NCI-H1436 treated with DMSO at 0.1 percent for 48 hours (cell line): ENCODE measurements at places on chromosomes 4 and X.
A peak's percentile ranks its signal among the peaks of the same experiment; 100 is the strongest.

GRCh38 chrX:152824841-152825374, 5.6 kb downstream of the CETN2 start:
- DNase-seq: no peak

GRCh38 chrX:66994729-66995128, 355.9 kb upstream of the EDA2R start:
- DNase-seq: no peak

DNA sequence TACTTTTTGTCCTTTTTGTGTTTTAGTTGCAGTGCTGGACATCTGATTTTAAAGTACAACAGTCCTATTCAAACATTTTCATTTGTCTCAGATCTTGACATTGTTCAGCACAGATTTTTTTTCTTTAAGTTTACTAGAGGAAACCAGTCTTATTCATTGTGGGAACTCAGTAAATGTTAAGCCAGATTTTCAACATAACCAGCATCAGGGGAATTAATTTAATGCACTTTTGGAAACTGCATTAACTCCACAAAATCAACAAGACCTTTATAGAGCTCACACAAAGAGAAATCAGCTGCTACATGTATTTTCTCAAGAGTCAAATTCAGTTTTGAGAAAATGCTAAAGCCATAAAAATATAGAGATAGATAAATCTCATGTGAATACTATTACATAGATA, 9.9 kb downstream of the CPE start:
- peak; percentile 69 for DNase-seq

DNA sequence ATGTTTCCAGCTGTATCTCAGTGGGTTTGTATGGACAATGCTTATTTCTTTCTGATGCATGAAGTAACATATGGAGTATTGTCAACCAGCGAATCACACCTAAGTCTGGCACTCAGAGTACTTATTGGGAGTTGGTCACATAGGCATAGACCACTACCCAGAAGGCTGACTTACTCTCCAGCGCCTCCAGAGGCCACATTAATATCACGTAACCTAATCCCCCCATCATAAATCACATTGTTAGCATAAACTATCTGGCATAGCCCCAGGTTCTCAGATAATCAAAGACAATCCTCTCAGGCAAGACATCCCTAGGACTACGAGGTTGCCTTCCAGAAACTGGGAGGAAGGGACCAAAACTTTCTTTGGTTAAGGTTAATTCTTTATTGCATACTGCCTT, 560.5 kb upstream of the PABPC4L start:
- no peak for DNase-seq

- no peak for DNase-seq
These were observed 1.3 kb upstream of the PIM2 start for GRCh38 chrX:48919947-48920717.

GRCh38 chr4:141727420-141727819, 91.0 kb downstream of the IL15 start:
- no peak for DNase-seq

DNA sequence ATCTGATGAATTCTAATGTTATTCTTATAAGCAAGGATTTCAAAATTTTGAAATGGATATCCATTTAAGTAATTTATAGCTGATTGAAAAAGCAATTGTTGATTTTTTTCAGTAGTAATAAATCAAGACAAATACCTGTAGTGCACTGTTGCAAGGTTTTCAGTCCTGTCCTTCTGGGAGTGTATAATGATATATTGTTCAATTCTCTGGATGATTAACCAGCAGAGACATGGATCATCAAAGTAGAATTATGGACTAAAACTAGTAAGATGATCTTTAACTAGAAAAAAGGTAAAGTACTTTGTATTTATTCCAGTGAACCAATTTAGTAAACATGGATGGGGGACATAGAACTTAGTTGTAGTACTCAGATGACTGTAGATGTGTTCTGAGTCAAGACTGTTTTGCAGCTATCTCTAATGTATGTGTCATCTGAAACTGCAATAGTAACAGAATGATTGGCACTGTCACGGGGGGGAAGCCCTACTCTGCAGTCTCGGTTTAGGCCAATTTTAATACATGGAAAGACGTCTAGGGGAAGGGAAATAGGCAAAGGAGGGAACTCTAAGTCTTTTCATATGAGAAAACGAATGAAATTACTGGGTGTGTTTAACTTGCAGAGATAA, 121.9 kb downstream of the GLRA3 start:
- no peak for DNase-seq

GRCh38 chr4:10186228-10187214, 69.9 kb upstream of the WDR1 start:
- no peak for DNase-seq

GRCh38 chr4:108247387-108248049, 78.8 kb upstream of the LEF1 start:
- DNase-seq: no peak

- no peak for DNase-seq
These were observed 217.3 kb upstream of the TAPT1 start for GRCh38 chr4:16443504-16444088.

GRCh38 chr4:5041699-5042098, 9.6 kb upstream of the STK32B start:
- no peak for DNase-seq

GRCh38 chrX:31136144-31136611, 64.3 kb upstream of the FTHL17 start:
- no peak for DNase-seq

DNA sequence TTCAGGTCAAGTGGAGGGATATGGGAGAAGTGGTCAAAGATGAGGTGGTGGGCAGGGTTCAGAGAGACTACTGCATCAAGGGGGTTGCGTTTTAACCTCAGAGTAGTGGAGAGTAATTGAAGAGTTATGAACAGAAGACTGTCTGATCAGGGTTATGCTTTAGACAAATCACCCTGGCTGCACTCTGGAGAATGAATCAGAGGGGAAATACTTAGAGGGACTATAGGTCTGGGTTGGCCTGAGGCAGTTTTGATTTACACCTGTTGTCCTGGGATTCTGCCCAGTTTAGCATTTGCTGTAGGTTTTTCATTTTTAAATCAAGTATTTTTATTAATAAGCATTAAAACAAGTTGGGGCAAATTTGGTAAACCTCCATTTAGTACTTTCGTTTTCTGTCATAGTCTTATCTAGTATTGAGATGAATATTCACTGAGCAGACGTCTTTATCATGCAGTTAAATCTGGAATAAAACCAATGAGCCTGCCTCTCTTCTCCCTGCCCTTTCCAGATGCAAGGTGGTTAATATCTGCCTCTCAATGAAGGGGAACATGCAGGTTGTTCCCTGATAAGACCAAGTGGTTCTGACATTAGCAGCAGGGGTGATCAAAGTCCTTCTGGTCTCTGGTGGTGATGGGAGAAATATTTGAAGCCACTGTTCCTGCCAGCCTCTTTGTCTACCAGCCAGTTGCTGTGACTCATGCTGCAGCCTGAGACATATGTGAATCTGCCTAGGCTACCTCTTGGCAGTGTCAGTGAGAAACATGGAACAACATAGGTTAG, 116.0 kb upstream of the RPS6KA3 start:
- DNase-seq: no peak

- peak; percentile 30 for DNase-seq
These were observed at the start of gene TLR6 for GRCh38 chr4:38856524-38857337. TSS of gene TLR6 (minus strand) at chr4:38856817. CDS start at chr4:38829473, 27,344 bp downstream.

DNA sequence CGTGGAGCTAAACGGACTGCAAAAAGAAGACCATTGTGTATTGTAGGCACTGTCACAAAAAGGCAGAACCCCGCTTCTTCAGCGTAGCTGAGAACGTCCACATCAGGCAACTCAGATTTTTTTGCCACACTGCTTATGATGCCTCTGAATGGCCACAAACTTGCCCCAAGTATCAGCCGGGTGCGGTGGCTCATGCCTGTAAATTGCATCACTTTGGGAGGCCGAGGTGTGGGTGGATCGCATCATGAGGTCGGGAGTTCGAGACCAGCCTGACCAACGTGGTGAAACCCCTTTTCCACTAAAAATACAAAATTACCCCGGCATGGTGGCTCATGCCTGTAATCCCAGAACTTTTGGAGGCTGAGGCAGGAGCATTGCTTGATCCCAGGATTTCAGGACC, 14.9 kb upstream of the IL3RA start:
- DNase-seq: no peak

GRCh38 chrX:148808833-148809232, 308.4 kb downstream of the AFF2 start:
- no peak for DNase-seq

DNA sequence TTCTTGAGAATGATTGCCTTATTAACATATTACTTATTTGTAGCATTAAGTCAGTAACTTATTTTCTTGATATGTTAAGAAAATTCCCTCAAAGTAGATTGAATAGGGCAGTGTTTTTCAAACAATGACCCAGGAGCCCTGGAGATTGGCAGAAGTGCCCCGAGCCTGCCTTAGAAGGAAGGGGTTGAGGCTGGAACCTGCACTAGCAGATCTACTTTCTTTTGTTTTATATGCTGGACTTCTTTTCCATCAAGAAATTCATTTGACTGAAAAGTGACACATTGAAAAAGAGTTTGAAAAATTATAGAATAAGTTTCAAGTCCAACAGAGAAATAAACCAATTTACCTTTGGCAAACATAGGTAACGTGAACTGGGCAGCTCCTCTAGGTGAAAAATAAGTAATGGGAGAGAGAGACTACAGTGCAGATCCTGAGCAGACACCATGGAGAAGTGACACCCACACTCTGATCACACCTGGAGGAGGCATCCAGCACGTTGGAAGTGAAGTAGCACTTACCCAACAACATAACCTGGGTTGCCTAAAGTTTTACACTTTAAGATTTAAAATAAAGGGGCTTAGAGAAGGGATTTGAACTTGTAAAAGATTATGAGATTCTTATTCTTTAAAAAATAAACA, 18.6 kb downstream of the ARSJ start:
- no peak for DNase-seq

DNA sequence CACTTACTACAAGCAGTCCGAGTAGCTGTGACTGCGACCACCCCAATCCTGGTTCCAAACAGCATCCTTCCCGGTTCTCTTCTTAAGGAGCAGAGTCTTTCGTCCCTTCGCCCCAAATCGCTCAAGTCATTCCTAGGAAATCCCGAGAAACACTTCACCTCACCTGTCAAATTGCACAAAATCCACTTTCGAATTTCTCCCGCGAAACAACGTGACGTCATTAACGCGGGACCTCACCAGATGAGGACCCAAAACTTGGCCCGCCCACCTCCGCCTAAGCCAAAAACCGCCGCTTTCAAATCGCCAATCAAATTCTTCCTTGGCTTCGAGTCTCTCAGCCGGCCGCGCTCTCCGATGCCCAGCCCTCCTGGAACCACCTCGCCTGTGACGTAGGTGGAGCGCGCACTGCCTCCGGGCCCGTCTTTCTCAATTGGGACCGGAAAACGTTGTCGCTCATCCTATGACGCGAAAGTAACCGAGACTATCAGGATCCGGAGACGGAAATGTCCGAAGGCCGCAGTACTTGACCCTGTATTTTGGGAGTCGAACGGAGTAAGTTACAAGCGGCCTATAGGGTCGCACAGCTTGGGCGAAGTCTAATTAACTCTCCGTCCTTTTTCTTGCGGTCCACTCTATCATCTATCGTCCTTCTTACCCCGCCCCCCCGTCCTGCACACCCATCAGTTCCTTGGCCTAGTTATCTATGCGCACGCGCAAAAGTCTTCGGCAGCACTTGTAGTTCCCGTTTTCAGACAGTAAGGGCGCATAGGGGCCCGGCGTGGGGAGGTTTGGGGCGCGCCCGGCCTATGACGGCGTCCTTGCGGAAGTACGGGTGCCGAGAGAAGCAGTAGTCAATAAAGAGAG, at the start of the genes LARP7 and ZGRF1:
Gene LARP7, plus strand, starts transcription at position 456 of the 864 bp plus-strand sequence. CDS start 7,527 bp downstream, outside the sequence.
Gene ZGRF1, minus strand, starts transcription at position 222 of the 864 bp plus-strand sequence. CDS start 3,733 bp downstream, outside the sequence.
- peak; percentile 96 for DNase-seq

DNA sequence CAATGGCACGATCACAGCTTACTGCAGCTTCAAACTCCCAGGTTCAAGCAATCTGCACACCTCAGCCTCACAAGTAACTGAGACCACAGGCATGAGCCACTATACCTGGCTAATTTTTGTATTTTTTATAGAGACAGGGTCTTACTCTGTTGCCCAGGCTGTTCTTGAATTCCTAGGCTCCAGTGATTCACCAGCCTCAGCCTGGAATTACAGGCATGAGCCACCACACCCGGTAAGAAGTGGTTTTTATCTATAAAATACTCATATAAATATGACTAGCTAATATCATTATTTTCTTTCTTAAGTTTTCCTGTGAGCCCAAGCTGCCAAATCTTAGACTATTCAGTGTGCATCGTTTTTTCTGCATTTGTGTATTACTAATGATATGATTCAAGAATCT, 4.4 kb downstream of the SCFD2 start:
- no peak for DNase-seq

DNA sequence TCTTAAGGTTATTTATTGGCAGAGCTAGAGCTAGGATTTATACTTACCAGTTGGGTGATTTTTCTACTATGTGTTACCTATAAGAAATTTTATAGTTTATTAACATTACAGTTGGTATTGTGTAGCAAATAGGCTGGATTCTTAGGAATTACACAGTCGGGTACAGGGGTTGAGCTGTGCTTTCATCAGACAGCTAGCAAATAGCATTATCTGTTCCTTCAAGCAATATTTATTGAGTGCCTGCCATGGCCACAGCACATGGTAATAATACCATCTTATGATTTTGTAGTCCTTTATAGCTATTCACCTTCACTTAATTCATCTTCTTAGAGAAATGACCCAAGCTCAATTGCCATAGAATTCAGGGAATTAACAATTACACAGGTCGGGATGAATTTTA, 109.4 kb upstream of the PACRGL start:
- DNase-seq: no peak

DNA sequence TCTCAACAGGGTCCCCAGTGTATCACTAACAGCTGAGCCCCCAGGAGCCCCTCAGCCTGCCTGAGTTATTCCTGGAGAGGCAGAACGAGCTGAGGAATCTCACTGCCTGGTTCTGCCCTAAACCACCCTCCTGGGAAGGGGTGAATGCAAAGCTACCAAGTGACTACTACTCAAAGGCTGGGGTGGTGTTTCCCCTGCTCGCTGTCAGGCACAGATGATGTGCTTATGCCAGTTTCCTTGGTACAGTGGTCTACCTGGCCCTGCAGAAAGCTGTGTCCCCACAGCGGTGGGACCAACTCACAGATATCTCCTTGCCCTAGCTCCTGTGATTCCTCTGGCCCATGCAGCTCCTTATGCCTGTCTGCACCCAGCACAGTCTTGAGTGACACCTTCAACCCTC, 35.4 kb upstream of the ASMTL start:
- DNase-seq: no peak

- no peak for DNase-seq
These were observed at the start of gene AMER1 for GRCh38 chrX:64205441-64205734. TSS of gene AMER1 (minus strand) at chrX:64205708. CDS start at chrX:64193286, 12,422 bp downstream.

- no peak for DNase-seq
These were observed 39.6 kb downstream of the KLF3 start for GRCh38 chr4:38703635-38704034.

DNA sequence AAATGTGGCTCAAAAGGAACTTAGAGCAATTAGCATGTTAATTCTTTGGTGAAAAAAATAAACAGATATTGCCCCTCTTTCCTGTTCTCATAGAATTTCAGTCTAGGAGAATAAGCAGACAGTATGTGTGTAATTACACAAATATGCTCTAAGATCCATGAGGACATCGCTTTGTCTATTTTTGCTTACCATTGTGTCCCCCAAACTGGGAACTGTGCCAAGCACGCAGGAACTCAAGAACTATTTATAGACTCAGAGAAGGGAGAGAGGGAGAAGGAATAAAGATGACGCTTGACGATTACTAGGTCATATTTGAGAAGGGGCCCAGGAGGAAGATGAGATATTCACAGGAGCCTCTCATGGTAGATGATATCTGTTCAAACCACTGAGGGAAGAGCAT, 692.6 kb downstream of the RAB28 start:
- no peak for DNase-seq

- DNase-seq: no peak
These were observed 32.6 kb upstream of the STOX2 start for GRCh38 chr4:183872531-183872930.
